ENCODE measurements at places on chromosomes 1 and 21.

- DNase-seq: no peak
Observed at GRCh38 chr1:232267092-232267836, 362.7 kb downstream of the SIPA1L2 start.

DNA sequence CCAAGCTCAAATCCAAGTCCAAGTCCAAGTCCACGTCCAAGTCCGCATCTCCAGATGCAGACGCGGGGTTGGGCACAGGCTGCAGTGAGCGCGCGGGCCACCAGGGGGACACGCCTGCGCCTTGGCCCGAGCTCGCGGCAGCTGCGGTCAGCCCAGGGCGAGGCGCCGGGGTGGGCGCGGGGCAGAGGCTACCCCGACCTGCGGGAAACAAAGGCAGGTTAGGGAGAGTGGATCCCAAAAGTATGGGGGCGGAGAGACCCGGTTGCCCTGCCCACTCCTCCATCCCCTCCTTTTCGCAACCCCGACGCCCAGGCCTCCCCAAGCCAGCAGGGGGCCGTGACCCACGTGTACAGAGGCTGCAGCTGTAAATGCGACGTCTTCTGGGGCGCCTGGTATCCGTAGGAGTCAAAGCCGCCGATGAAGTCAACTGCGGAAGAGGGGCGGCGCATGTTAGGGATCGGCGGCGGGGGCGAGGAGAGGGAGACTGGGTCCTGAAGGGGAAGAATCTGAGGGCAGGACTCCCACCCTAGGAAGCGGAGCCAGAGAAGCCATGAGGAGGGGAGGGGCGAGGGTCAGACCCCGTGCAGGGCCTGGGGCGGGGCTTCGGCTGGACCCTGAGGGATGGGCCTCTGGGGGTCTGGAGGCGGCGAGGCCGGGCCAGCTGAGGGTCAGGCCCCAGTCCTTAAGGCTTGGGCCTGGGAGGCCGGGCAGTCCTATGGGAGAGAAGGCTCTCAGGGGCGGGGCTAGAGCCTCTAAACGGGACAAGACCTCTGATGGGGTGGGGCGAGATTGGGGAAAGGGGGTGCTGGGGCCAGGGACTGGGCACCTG is 58.0 kb downstream of the NKAIN1 start:
- peak; percentile 56 for DNase-seq

DNA sequence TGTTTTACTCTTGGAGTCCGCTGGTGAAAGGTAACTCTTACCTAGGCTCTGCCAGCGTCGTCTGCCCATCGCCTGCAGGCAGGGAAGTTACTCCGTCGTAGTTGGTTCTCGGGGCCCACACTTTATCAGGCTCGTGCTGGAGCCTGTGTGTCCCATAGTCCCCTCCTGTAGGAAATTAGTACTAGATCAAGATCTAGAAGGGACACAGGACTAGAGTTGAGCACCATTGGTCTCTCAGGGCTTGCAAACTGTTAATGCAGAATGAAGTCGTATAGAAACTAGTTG is 940 bp downstream of the SRRM1 start:
- DNase-seq: peak; percentile 38

GRCh38 chr1:32651461-32652073 is 559 bp downstream of the RBBP4 start:
- no peak for DNase-seq

- no peak for DNase-seq
Observed at GRCh38 chr1:68377098-68377497, 72.7 kb downstream of the RPE65 start.

DNA sequence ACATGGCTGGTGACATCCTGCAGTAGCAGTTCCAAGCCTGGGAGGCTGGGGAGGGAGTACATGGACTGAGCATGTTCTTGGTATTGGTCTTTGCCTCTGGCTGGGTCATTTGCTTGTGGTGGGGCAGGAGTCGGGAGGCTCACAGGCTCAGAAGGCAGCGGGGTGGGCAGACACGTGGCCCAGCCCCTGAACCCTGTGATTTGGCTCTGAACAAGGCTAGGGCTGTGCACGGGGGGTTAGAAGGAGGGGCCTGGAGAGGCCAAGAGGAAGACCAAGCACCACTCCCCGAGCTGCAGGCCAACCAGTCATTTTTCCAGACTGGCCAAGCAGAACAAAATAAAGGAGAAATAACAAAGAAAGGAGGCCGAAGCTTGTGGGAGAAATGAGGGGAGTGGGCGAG is 9.7 kb upstream of the PRELP start:
- DNase-seq: peak; percentile 56

Measured in neural progenitor cell (in vitro differentiated cells).